Osteocyte (in vitro differentiated cells): ENCODE measurements at places on chromosomes 1 and 21. TPM values are rescaled to one million over a fixed set of nuclear protein-coding genes. Genes with fewer than 3 reads are reported as not detected.

- no peaks in the 10 kb centered on the region for H3K27me3 ChIP-seq
- no peaks in the 10 kb centered on the region for H3K36me3 ChIP-seq
- H3K4me3 ChIP-seq: no peak overlapping the region
- H3K27ac ChIP-seq: no peak overlapping the region
- H3K4me1 ChIP-seq: peaks cover 12% of the 10 kb centered on the region
- DNase-seq: no peak
These were observed 158.7 kb upstream of the EDN2 start for GRCh38 chr1:41642922-41643821.

GRCh38 chr21:35340273-35340672 is 291.2 kb upstream of the RUNX1 start:
- no peaks in the 10 kb centered on the region for H3K4me1 ChIP-seq
- no peak for DNase-seq
- H3K4me3 ChIP-seq: no peak overlapping the region
- peaks cover 42% of the 10 kb centered on the region for H3K27me3 ChIP-seq

DNA sequence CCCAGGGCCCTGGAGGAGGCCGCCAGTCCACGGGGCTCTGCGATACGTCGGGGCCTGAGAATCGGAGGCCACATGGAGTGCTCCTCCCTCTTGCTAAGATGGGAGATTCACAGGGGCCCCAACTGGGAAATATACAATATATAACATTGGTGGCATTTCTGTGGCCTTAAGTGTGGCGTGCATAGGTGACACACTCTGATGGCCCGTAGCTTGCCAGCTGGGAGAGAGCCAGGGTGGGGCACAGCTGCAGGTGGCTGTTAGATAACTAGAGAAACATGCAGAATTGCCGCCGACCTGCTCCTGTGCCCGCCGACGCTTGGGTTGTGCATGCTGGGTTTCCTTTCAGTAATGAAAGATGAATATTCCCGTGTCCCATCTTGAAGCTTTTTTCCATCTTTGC is 30.1 kb downstream of the UMODL1 start:
- no peak overlapping the region for H3K4me3 ChIP-seq
- H3K36me3 ChIP-seq: no peaks in the 10 kb centered on the region
- peaks cover 43% of the 10 kb centered on the region for H3K4me1 ChIP-seq
- no peak overlapping the region for H3K27ac ChIP-seq
- H3K27me3 ChIP-seq: no peaks in the 10 kb centered on the region

DNA sequence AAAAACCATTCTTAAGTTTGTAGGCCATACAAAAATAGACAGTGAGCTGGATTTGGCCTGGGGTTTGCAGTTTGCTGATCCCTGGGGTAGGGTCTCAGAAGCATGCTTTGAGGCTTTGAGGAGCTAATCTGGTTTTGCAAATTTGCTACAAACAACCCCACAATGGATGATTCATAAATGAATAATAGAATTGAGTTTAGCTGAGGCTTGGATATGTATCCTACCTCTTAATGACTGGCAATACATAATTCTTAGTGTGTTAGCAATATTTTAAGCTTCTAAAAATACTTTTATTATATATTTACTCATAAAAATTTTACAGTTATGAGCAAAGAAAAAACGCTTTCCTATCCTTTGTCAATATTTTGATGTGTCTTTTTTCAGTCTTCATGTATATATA is 50.6 kb downstream of the ROR1 start:
- peaks cover 10% of the 10 kb centered on the region for H3K4me1 ChIP-seq
- no peak overlapping the region for H3K4me3 ChIP-seq
- no peaks in the 10 kb centered on the region for H3K36me3 ChIP-seq
- DNase-seq: no peak

DNA sequence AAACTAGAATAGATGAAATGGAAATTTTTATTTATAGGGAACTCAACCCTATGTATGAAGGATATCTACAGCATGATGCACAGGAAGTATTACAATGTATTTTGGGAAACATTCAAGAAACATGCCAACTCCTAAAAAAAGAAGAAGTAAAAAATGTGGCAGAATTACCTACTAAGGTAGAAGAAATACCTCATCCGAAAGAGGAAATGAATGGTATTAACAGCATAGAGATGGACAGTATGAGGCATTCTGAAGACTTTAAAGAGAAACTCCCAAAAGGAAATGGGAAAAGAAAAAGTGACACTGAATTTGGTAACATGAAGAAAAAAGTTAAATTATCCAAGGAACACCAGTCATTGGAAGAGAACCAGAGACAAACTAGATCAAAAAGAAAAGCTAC is 7.9 kb downstream of the USP1 start:
- no peak overlapping the region for H3K4me3 ChIP-seq
- H3K27ac ChIP-seq: no peak overlapping the region
- DNase-seq: no peak

- H3K4me1 ChIP-seq: peaks cover 23% of the 10 kb centered on the region
- no peaks in the 10 kb centered on the region for H3K36me3 ChIP-seq
- no peak overlapping the region for H3K4me3 ChIP-seq
- H3K27ac ChIP-seq: no peak overlapping the region
These were observed 534.5 kb downstream of the PTPRC start for GRCh38 chr1:199173356-199173755.

- no peaks in the 10 kb centered on the region for H3K4me1 ChIP-seq
- DNase-seq: no peak
- H3K4me3 ChIP-seq: no peak overlapping the region
- H3K36me3 ChIP-seq: no peaks in the 10 kb centered on the region
These were observed 923.1 kb upstream of the NEGR1 start for GRCh38 chr1:73205294-73205973.

GRCh38 chr1:11842154-11843041 is 5.2 kb downstream of the NPPA start:
- peaks cover 19% of the 10 kb centered on the region for H3K4me1 ChIP-seq
- peak overlapping the region; percentile 57 for H3K27ac ChIP-seq
- H3K27me3 ChIP-seq: no peaks in the 10 kb centered on the region

GRCh38 chr1:115727706-115728249 is 40.7 kb downstream of the CASQ2 start:
- H3K4me1 ChIP-seq: peaks cover 10% of the 10 kb centered on the region
- no peaks in the 10 kb centered on the region for H3K27me3 ChIP-seq
- H3K4me3 ChIP-seq: no peak overlapping the region
- DNase-seq: no peak
- peak overlapping the region; percentile 95 for H3K27ac ChIP-seq

DNA sequence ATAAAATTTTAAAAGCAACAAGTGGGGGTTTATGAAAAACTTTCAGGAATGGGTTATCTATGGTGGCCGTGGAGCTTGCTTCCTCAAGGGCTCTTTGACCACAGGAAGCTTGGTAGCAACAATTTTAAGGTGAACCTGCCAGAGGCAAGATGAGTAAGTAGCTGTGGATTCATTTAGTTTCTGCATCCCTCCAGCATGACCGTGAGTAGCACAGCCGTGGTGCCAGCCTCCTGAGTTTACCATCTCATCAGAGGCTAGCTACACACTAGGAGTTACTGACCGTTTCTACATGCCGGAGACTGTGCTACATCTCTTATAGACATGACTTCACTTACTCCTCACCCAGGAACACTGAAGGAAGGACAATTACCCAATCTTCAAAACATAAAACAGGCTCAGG is 30.1 kb upstream of the PLEKHG5 start:
- no peaks in the 10 kb centered on the region for H3K27me3 ChIP-seq
- H3K27ac ChIP-seq: peak overlapping the region; percentile 88
- H3K36me3 ChIP-seq: peaks cover 3% of the 10 kb centered on the region

DNA sequence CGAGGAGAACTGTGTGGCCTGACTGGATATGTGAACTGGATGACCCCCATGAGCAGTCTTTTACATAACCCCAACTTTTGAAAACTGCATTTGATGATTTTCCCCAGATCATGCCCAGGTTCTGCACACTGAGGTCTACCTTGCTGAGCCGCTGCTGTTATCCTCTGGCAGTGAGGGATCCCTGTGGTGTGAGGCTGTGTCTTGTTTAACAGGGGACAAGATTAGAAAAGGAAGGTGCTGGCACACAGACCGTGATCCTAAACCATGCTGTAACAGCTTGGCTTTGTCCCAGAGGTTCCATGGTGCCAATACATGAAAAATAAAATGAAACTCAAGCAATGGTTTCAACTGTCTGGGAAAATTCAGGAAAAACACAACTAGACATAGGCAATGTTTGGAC is 134.2 kb downstream of the ZZZ3 start:
- no peak overlapping the region for H3K4me3 ChIP-seq
- H3K27ac ChIP-seq: no peak overlapping the region
- peaks cover 6% of the 10 kb centered on the region for H3K36me3 ChIP-seq
- DNase-seq: no peak
- peaks cover 9% of the 10 kb centered on the region for H3K4me1 ChIP-seq

DNA sequence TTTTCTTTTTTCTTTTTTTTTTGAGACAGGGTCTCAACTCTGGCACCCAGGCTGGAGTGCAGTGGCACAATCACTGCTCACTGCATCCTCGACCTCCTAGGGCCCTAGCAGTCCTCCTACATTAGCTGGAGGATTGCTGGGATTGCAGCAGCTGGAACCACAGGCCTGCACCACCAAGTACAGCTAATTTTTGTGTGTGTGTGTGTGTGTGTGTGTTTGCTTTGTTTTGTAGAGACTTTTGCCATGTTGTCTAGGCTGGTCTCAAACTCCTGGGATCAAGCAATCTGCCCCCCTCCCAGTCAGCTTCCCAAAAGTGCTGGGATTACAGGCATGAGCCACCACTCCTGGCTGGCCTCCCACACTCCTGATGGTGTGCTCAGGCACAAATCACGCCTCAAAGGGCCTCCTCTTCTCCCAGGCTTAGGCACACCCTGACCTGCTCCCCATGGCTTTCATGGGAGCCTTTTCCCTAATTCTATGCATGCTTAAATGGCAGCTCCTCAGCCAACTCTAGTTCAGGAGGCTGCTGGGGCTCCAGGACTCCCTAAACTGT is 9.4 kb downstream of the FAM229A start:
- H3K27ac ChIP-seq: no peak overlapping the region
- H3K4me1 ChIP-seq: peaks cover 42% of the 10 kb centered on the region
- no peaks in the 10 kb centered on the region for H3K27me3 ChIP-seq

- H3K27ac ChIP-seq: no peak overlapping the region
- H3K4me1 ChIP-seq: no peaks in the 10 kb centered on the region
- no peak for DNase-seq
- no peak overlapping the region for H3K4me3 ChIP-seq
- no peaks in the 10 kb centered on the region for H3K36me3 ChIP-seq
These were observed 330.3 kb downstream of the ZNF326 start for GRCh38 chr1:90325168-90325567.

DNA sequence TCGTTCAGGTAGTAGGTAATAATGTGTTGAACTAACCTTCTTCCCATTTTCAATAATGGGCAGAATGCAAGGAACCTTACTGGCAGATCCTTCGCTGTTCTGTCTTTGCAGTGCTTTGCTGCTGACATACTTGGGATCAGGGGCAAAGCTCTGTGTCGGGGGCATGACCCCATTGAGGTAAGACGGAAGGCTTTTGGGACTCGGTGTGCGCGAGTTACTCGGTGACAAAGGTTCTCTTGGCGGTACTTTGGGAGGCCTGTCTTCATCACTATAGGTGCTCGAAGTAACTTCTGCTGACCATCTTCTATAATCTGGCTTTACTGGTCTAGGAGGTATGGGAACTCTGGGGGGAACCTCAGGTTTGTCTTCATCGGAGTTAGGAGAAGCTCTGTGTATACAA is 12.7 kb downstream of the ERRFI1 start:
- peaks cover 41% of the 10 kb centered on the region for H3K36me3 ChIP-seq
- peak overlapping the region; percentile 4 for H3K27ac ChIP-seq
- peaks cover 41% of the 10 kb centered on the region for H3K4me1 ChIP-seq
- DNase-seq: no peak
- H3K4me3 ChIP-seq: no peak overlapping the region

- DNase-seq: no peak
- H3K4me1 ChIP-seq: no peaks in the 10 kb centered on the region
- no peak overlapping the region for H3K4me3 ChIP-seq
These were observed 20.7 kb upstream of the RCC2 start for GRCh38 chr1:17460219-17460618.

GRCh38 chr1:4549930-4550329 is 104.5 kb upstream of the AJAP1 start:
- no peaks in the 10 kb centered on the region for H3K27me3 ChIP-seq
- H3K4me3 ChIP-seq: no peak overlapping the region
- DNase-seq: no peak
- no peaks in the 10 kb centered on the region for H3K4me1 ChIP-seq

DNA sequence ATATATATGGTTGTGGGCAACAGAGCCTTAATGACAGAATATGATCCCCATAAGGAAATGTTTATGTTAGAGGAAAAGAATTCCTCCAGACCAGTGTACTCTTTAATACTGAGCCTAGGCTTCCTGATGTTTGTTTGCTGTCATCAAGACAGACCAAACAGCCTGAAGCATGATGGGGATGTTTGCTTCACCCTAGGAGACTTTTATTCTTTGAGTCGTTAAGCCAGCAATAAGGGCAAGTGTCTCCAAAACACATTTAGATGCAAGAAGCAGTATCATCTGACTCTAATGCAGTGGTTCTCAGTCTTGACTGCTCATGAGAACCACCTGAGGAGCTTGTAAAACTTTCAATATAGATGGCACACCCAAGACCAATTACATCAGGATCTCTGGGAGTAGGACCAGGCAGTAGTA is 33.1 kb downstream of the UBE2U start:
- H3K27me3 ChIP-seq: peaks cover 9% of the 10 kb centered on the region
- no peaks in the 10 kb centered on the region for H3K4me1 ChIP-seq
- H3K36me3 ChIP-seq: no peaks in the 10 kb centered on the region
- no peak overlapping the region for H3K4me3 ChIP-seq

GRCh38 chr21:37874904-37875780 is 41.1 kb downstream of the KCNJ6 start:
- H3K36me3 ChIP-seq: no peaks in the 10 kb centered on the region
- no peak overlapping the region for H3K4me3 ChIP-seq
- DNase-seq: no peak
- H3K4me1 ChIP-seq: peaks cover 36% of the 10 kb centered on the region
- no peaks in the 10 kb centered on the region for H3K27me3 ChIP-seq
- peak overlapping the region; percentile 20 for H3K27ac ChIP-seq

DNA sequence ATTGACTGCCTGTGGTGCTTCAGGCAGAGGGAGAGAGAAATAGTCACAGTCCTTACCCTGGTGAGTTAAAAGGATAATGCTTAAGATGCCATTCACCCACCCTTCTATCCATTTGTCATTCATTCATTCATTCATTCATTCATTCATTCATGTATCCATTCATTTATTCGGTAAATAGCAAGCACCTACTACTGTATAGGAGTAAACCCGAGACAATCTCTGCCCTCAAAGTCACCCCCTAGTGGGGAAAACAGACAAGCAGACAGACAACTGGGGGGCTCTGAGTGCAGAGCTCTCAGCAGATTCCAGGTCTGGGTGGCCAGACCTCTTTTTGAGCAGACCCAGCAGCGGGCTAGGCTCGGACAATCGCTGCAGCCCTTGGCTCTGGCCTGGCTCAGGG is 14.1 kb upstream of the ACTL8 start:
- no peak overlapping the region for H3K4me3 ChIP-seq
- no peaks in the 10 kb centered on the region for H3K4me1 ChIP-seq
- peaks cover 14% of the 10 kb centered on the region for H3K27me3 ChIP-seq
- no peak overlapping the region for H3K27ac ChIP-seq
- no peak for DNase-seq

MAP10 gene
- 0.38 and 0.52 TPM in 2 replicates for total RNA-seq

C1QB gene
- not detected in 2 replicates for total RNA-seq

EXTL1 gene
- total RNA-seq: 0.30 and 0.34 TPM in 2 replicates

RNF186 gene
- not detected in 2 replicates for total RNA-seq

OR2T11 gene
- total RNA-seq: not detected in 2 replicates

ADCY10 gene
- total RNA-seq: 0.10 and 0.94 TPM in 2 replicates

LAPTM5 gene
- total RNA-seq: not detected in 2 replicates

TMEM240 gene
- 12.4 and 16.6 TPM in 2 replicates for total RNA-seq

KIAA1614 gene
- total RNA-seq: 6.6 and 8.4 TPM in 2 replicates

IL23R gene
- not detected in 2 replicates for total RNA-seq

CD58 gene
- 11.0 and 11.1 TPM in 2 replicates for total RNA-seq

CHIA gene
- total RNA-seq: not detected in 2 replicates

DNAJC28 gene
- total RNA-seq: 2.1 and 2.7 TPM in 2 replicates

ECM1 gene
- total RNA-seq: 17.4 and 19.8 TPM in 2 replicates

FNBP1L gene
- 60.9 and 63.3 TPM in 2 replicates for total RNA-seq

IGSF9 gene
- not detected in 2 replicates for total RNA-seq
